Effector CD4-positive, alpha-beta T cell (primary cell): ENCODE measurements at places on chromosomes 16 and 17.
A peak's percentile ranks its signal among the peaks of the same experiment; 100 is the strongest.

DNA sequence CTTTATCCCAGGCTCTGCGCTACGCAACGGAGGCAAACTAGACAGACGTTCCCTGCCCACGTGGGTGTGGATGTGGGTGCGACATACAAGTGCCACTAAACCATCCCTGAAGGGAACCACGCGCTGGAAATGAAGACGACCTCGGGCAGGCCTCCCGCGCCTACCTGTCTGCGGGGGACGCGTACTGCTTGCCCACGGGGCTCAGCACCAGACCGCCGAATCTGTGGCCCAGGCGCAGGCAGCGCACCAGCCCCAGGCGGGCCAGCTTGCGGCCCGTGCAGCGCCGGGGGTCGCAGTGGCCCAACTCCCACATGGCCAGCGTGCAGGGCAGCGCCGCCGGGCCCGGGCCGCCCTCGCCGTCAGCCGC is 480 bp downstream of the TSR3 start:
- DNase-seq = no peak

DNA sequence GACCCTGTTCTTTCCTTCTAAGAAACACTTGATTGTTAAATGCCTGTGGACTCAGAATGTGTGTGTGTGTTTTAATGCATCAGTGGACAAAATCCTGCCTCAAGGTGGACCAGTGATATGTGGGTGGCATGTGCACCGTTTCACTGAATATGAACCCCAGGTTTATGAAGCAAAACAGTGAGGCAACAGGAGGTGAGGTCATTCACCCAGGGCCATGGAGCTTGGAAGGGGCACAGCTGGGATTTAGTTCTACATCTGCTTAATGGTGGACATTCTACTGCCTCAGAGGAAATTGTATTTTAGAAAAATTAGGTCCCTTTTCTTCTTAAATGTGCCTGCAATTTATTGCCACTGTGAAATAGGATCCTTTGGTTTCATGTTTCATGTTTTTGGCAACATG is 549.5 kb upstream of the EEF2KMT start:
- DNase-seq = no peak

DNA sequence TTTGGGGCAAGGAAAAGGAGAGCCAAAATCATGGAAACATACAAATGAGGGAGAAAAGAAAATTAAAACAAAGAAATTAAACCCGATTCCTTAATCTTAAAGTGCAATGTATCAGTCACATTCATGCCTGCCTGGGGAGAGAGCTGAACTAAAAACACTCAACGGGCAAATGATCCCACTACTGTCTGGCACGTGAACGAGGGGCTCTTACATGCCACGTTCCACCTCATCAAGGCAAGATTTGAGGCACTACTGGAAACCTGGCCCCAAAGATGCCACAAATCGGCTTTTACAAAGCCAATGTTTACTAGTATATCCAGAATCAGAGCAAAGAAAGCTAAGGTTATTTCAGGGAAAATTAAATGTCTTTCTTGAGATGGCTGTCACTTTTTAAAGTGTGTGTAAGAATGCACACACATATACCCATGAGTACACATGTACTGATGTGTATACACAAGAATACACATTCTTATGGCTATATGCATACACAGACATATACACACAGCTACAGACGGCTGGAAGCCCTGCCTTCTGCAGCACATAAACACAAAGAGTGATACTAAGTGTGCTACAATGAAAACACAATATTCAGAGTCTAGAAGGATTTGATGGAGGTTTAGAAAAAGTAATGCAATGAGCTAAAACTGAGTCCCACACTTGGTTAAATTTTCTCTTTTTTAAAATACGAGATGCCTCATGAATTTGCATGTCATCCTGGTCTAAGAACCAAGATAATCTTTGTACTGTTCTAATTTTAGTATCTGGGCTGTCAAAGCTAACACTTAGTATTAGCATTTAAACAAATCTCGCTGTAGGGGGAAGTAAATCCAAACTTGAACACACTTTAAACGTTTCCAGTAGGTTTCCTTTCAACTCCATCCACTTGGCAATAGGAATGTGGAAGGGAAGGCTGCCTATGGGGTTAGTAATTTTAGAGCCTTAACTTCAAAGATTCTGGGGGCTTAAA is 85.8 kb downstream of the CYTH1 start:
- no peak for DNase-seq

- no peak for DNase-seq
Measured at GRCh38 chr17:31917065-31917529, 15.6 kb upstream of the UTP6 start.

DNA sequence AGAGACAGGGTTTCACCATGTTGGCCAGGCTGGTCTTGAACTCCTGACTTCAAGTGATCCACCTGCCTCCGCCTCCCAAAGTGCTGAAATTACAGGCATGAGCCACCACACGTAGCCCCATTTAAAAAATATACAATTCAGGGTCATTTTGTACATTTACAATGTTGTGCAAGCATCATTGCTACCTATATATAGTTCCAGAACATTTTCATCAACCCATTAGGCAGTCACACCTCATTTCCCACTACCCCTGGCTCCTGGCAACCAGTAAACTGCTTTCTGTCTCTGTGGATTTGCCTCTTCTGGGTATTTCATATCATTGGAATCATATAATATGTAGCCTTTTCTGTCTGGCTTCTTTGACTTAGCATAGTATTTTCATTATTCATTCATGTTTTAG is 6.7 kb downstream of the LRRC36 start:
- DNase-seq = no peak

GRCh38 chr16:88527186-88527936 is 42.8 kb upstream of the ZC3H18 start:
- peak; percentile 46 for DNase-seq

DNA sequence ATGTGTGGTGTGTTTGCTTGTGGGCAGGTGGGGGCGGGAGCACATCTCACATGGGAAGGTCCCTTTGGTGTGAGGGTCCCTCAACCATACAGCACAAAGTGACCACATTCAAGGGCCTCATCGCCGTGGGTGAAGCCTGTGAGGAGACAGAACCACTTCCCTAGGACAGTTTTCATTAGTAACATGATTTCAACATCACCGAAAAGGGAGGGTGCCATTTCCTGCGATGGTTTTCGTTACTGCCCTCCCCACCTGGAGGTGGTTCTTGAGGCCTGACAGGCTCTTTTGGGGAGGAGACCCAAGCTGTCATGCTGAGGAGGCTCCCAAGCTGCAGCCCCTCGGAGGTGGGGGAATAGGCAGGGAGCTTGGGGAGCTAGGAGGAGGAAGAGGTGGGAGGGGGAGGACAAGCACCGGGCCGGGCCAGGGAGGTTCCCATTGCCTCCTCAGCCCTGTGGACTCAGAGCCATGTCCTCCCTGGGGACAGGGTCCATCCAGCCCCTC is 9.5 kb downstream of the CD300LB start:
- no peak for DNase-seq

- no peak for DNase-seq
Measured at GRCh38 chr17:34356194-34356593, at the start of gene CCL13. Gene CCL13 (plus strand): TSS chr17:34356480. CDS start chr17:34356527, 47 bp downstream.

DNA sequence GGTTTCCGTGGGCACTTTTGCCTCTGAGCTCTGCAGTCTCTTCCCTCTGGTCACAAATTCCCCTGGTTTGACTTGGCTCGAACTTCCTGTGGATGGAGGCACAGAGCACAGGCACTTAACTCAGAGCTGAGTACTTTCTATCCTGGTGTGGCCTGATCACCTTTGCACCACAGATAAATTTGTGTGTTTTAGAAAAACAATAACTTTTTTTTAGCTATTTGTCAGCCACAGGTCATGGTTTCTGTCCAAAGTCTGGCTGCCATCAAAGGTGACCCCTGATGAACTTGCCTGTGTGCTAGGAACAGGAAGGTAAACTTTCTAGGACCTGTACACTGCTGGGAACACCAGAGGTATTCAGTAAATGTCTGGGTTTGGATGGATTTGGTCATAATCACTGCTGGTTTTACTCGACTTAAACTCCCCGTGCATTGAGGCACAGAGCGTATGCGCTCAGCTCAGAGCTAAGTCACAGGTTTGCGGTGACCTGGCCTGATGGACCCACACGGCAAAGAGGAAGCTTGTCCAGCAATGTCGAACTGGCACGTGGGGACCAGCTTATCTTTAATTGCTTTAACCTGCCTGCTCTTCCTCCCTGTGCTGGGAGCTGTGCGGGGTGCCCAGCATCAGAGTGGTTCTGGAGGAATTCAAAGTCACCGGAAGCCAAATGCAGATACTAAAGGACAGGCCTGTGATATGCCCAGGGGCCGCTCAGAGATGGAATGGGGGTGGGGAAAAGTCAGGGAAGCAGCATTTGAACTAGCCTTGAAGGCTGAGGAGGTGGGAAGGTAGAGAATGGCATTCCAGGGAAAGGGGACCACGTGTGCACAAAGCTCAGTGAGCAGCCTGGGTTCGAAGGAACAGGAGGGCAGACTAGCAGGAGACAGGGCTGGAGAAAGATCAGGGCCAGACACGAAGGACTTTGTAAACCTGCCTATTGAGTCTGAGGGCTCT is 12.9 kb downstream of the SLC13A5 start:
- no peak for DNase-seq

GRCh38 chr17:83196973-83197880 is 117.8 kb downstream of the METRNL start:
- no peak for DNase-seq

DNA sequence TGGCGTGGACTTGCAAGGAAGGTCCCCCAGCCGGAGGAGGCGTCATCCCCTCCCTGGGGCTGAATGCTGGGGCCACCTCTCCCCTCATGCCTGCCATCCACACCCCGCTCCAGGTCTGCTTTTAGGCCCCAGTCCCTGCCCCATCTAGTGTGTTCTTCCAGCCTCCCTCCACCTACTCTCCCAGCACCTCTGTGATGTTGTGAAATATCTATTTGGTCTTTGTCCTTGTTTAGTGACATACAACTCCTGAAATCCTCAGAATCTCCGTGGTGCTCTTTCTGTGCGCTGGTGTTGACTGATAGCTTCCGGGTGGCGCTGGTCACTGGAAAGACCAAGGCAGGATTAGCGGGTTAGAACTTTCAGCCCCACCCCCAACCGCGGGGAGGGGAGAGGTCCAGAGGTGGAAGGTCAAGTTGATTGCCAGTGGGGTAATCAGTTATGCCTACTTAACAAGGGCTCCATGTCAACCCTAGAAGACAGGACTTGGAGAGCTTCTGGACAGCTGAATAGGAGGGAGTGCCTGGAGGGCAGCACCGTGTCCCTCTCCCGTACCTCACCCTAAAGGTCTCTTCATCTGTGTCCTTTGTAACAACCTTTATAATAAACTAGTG is 10.1 kb downstream of the TBC1D24 start:
- DNase-seq = no peak

GRCh38 chr17:39173080-39173479 is 7.1 kb upstream of the ARL5C start:
- DNase-seq = no peak

- DNase-seq = no peak
Measured at GRCh38 chr17:68033636-68034451, 1.7 kb upstream of the KPNA2 start.

- DNase-seq = no peak
Measured at GRCh38 chr17:35023538-35023937, 40.0 kb downstream of the RFFL start.

DNA sequence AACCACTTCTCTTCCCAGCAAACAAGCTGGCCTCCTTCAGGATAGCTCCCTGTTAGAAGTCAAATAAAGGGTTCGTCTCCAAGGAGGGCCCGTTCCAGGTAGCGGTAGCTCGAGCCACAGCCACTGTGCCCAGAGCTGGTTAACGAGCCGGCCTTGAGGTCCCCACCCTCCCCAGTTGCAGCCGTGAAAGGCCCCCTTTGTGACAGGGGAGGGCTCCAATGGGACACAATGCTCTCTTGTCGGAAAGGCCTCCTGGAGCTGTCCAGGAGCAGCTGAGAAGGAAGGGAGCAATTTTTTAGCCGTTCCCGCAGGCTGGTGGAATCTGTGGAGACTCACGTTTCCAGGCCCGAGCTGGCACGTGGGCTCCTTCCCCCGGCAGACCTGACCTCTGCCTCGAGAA is 29.9 kb upstream of the FOXF1 start:
- no peak for DNase-seq

- no peak for DNase-seq
Measured at GRCh38 chr17:19718613-19719354, 2.4 kb upstream of the SLC47A2 start.

- DNase-seq = no peak
Measured at GRCh38 chr17:5373112-5373511, 46.4 kb downstream of the NUP88 start.

DNA sequence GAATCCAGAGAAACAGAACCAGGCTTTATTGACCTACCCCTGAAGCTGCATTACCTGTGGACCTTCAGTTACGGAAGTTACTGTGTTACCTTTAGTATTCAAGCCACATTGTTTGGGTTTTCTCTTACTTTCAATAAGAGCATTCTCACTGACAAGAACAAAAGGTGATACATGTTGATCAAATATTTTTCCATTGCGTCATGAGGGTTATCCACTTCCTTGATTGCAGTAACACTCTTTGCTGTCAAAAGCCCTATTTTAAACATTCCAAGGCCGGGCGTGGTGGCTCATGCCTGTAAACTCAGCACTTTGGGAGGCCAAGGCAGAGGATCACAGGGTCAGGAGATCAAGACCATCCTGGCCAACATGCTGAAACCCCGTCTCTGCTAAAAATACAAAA is 28.6 kb upstream of the PAFAH1B1 start:
- no peak for DNase-seq

DNA sequence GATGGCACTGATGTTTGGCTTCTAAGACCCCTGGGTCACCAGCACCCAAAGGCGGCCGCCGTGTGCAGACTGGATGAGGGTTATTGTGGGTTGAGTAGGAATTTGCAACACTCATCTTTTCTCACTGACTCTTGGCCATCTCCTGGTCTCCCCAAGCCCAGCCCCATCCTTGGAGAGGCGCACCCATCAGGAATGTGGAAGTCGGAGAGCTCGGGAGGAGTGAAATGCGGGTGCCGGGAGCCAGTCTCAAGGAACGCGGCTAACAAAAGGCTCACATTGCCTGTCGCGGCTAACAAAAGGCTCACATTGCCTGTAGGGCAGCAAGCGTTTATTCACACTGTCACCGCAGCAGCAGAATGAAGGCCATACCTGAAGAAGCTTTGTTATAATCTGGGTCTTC is 248.6 kb downstream of the FOXL1 start:
- DNase-seq = no peak

GRCh38 chr17:77491921-77492445 is 351.2 kb downstream of the SEC14L1 start:
- DNase-seq = no peak

- DNase-seq = no peak
Measured at GRCh38 chr16:54135361-54136275, 151.0 kb downstream of the IRX3 start.

GRCh38 chr16:28823291-28823872 is 583 bp downstream of the ATXN2L start:
- peak; percentile 25 for DNase-seq

DNA sequence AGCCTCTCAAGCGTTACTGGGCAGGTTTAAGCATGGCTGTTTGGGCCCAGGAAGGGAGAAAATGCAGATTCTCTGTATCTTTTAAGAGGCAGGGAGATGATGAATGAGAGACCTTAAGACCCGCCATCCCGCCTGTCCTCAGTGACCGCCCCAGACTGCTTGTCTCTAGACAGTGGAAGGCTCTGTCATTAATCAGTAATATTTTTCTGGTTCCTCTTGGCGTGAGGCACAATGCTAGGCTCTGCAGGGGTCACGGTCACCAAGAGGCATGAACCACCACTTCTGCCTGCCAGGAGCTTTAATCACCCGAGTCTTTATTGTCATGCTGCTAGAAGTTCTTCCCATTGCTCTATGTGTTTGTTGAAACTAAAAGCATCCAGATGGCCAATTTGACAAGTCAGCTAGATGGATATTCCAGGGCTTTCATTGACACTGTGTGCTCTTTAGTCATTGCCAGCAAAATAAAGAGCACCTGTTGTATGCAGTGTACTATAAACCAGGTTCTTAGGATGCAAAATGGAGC is 3.2 kb downstream of the SLC6A2 start:
- no peak for DNase-seq
